Lung (tissue), 17 donors: ENCODE measurements at places on chromosomes 2 and 18. TPM values are rescaled to one million over a fixed set of nuclear protein-coding genes. Genes with fewer than 3 reads are reported as not detected.

DNA sequence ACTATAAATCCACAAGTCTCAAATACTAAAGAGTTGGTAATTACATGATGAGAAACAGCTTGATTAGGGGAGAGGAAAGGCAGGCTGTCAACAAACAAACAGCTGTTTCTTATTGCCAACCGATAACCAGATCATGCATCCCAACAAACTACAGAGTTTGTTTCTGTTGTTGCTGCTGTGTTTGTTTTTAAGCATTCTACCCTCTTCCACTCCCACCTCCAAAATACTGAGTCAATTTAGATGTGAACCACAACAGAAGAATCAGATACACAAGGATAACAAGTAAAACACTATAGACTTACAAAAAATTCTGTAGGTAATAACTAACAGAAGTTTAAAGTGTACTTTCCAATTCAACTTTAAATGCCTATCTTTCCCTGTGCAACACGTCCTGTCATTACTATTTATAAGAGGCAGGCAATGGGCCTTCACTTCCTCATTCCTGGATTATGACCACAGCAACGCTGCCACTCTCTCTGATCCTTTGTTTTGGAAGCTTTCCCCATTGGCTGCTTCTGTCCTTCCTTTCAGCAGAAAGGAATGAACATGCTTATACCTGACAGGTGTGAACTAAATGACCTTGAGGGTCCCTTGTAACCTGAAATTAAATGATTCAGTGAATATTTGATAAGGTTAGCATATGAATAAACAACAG lies 152.0 kb downstream of the SRBD1 start:
- peak; percentile 80 for DNase-seq

GRCh38 chr2:46098621-46099062 lies 198.6 kb upstream of the EPAS1 start:
- no peak for DNase-seq

The DSG1 gene
- not detected for polyA plus RNA-seq

The SULT1C4 gene
- polyA plus RNA-seq: 7.4 TPM

DNA sequence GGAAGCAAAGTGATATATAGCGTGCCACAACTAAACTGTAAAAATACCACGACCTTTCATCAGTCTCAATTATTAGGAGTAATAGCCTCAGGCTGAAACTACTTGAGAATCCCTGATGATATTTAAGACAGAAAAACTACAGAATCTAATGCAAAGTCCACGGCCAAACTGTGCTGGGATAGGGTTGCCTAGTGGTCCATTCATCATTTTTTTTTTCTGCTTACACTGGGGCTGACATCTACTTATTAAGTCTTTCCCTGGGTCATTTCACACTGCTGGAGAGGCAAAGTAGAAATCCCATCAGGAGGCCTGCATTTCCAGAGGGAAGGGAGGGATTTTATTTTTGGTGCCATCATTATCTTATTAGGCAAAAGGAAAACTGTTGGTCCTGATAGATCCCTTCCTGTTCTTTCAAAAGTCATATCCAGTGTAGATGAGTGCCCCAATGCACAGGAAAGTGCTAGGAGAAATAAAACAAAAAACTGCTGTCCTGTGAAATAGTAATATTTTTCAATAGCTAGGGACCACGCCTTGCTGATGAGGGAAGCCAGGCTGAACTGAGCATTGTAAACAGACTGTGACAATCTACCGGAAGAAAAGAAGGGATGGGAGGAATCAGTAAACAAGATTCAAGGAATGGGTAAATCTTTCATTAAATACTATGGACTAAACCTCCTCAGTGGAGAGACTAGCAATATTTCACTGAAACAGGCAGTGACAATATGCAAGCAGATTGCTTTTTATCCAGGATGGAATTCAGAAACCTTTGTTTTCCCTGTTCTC lies 644.3 kb downstream of the IRS1 start:
- DNase-seq: no peak

The PID1 gene
- polyA plus RNA-seq: 17.0 TPM
